Occipital lobe (tissue), 3 donors: ENCODE measurements at places on chromosomes 11 and 22. TPM values are rescaled to one million over a fixed set of nuclear protein-coding genes. Genes with fewer than 3 reads are reported as not detected.
A peak's percentile ranks its signal among the peaks of the same experiment; 100 is the strongest.

The ALDH3B1 gene
- total RNA-seq, result 0.94 TPM

The MTMR2 gene
- total RNA-seq, result 24.5 TPM

- DNase-seq, result no peak
These were observed 66.9 kb upstream of the SESN3 start for GRCh38 chr11:95297680-95298452.

DNA sequence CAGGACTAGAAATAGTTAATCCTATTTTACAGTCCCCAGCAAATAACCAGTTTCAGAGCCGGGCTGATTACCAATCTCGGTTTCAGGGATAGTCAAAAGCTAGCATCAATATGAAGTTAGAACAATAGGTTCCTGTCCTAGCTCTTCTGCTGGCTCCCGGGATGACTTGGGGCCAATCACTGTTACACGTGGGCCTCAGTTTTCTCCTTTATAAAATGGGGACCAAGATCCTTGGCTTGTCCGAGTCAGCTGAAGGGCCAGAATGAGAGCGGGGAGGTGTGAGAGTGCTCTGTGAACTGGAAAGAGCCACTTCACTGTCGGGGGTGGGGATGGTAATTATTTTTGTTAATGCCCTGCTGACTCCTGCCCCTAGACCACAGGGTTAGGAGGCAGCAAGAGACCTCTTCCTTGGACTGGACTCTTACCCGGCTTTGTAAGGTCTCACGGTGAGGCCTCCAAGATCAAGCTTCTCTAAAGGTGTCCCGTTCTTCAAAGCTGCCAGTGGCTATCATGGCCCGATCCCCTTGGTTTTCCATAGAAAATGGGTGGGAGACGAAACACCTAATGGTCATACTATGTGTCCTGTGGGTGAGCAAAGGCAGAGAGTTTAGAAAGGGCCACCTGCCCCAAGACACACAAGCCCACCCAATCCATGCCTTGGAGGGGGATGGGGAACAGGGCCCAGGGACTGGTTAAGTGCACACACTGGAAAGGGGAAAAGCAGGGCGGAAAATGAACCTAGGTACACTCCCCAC is 1.4 kb downstream of the UCP2 start:
- no peak for DNase-seq

DNA sequence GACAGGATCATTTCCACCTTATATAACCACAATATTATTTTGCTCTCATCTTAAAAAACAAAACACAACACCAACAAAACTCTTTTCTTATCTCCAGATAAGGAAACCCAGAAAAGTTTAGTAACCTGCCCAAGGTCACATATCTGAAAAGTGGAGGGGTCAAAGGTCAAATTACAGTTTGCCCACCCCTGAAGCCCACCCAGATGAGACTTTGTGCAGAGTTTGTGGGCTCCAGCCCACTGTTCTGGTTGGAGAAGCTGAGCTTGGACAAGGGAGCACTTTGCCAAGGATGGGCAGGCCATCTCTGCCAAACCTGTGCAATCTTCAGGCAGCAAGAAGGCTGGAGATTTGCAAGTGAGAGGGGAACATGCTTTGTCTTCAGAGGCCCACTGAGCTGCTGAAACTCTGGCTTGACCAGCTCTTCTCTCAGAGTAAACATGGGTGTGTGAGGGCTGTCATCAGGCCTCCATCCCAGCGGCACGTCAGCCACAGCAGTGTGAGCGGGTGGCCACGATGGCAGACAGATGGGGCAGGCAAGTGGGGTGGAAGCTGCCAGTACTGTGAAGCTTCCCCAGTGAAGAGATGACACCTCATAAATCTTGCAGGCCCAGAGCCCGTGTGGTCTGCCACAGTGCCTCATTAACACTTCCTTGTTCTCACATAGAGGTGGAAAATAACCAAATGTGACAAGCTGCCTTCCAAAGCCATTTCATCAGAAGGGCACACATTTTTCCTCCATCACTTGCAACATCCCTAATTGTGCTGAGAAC is 111.8 kb downstream of the CCDC81 start:
- DNase-seq, result peak; percentile 27

- DNase-seq, result no peak
These were observed 1408.4 kb upstream of the RAG2 start for GRCh38 chr11:38006466-38006865.

The PANX3 gene
- total RNA-seq, result not detected

GRCh38 chr11:129894278-129895125 is 876 bp downstream of the NFRKB start:
- DNase-seq, result no peak

DNA sequence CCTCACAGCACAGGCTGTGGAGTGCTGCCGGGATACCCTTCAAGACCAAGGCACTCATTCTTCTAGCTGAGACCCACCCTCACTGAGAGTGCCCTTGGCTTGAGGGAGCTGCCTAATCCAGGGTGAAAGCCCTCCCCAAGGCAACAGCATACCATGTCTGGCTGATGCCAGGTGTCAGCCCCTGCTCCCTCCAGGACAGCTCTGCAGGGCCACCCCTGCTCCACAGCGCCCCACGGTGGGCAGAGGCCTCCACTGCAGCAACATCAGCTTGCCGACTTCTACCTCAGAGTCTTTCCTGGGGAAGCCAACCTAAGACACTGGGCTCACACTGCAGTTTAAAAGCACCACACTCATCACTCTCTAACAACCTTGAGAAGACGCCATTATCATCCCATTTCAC is 29.0 kb downstream of the TTLL1 start:
- no peak for DNase-seq

DNA sequence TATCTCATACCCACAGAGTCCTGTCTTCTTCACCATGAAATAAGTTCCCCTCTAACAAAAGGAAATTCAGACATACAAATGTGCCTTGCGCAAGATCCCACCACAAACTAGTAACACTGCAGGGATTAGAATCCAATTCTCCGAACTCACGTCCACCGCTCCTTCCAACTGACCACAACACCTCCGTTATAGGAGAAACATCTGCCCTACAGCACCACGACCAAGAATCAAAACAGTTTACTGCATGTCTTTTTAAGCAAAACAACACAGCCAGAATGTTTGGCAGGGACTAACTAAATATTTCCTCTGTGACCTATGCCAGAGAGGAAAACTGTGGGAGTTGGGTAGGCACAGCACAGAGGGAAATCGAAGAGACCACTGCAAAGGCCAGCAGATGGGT is 72.7 kb upstream of the AKIP1 start:
- no peak for DNase-seq

DNA sequence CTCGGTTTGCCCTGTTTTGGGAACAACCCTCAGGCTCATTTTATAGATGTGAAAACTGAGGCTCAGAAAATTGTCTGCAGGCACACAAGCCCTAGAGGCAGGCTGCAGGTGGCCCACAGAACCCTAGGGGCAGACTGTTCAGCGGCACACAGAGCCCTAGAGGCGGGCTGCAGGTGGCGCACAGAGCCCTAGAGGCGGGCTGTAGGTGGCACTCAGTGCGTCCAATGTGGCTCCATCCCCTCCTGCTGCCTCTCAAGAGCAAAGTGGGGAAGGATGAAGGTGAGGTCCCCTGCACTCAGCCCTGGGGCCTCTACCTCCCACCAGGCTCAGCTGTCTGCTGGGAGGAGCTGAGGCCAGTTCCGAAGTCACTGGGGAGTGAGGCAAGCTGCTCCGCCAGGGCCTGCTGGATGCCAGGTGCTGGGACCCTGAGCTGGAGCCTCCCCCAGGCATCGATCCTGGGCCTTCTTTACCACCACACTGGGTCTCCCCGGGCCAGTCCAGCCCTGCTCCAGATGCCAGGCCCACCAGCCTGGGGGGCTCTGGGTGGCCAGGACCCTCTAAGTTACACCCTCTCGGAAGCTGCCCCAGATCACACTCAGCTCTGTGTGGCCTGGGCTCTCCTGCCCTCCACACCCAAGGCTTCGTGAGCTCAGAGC is 2.3 kb downstream of the ACY3 start:
- DNase-seq, result no peak

GRCh38 chr11:45090607-45091006 is 55.8 kb upstream of the PRDM11 start:
- DNase-seq, result no peak

- DNase-seq, result no peak
These were observed 56.6 kb upstream of the DRD2 start for GRCh38 chr11:113531575-113532451.

DNA sequence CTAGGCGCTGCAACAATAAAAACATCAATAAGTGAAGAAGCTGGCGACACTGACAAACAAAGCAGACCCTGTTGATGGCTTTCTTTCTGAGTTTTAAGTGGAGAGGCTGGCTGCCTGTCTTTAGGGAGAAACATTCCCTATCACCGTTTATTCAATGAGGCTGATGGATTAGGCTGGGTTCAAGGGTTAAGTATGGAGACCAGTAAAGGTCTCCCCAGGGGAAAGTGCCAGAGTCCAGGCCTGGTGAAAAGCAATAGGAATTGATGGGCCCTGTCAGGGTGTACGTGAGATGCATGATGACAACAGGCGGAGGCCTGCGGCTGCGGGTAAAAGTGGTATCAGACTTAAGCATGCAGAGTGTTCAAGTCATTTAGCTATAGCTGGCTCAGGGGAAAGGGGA is 102.6 kb downstream of the ALX4 start:
- no peak for DNase-seq

The RIMBP3B gene
- 0.62 TPM for total RNA-seq

- no peak for DNase-seq
These were observed 235.3 kb downstream of the CSNK2A3 start for GRCh38 chr11:11117730-11118129.

DNA sequence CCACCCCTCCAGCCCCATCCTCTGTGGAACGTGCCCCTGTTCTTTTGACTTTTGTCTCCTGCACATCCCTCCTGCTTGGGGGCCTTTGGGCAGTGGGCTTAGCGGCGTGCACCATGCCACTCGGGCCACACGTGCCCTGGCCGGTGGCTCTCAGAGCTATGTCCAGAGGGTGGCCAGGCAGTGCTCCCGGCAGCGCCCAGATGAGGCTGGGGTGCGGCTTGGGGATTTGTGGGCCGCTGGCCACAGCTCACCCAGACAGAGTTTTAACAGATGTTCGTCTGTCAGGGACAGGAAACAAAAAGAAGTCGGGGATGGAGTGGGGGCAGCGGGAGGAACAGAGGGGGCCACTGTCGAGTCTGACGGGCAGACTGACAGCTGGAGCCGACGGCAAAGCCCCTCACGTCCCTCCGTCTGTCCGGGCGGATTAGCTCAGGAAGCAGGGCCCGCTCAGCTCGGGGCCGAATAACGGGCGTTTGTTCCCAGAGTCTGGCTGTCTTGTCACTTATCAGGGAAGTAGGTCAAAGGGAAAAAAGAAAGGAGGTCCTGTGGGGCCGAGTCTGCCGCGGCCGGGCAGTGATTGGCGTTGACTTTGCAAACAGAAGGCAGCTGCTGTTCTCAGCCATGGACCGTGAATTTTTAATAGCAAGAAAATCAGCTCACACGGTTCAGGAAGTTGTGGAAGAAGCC is 61.6 kb downstream of the LRP5 start:
- DNase-seq, result no peak
